ENCODE measurements at places on chromosomes 16 and 17.

GRCh38 chr16:885391-885790 is 84.9 kb upstream of the GNG13 start:
- no peak for DNase-seq

GRCh38 chr17:68021963-68022362 is 13.6 kb upstream of the KPNA2 start:
- DNase-seq = no peak

GRCh38 chr17:71085238-71086033 is 916.1 kb downstream of the KCNJ2 start:
- DNase-seq = no peak

GRCh38 chr17:27605409-27605808 is 25.6 kb upstream of the LGALS9 start:
- DNase-seq = no peak

DNA sequence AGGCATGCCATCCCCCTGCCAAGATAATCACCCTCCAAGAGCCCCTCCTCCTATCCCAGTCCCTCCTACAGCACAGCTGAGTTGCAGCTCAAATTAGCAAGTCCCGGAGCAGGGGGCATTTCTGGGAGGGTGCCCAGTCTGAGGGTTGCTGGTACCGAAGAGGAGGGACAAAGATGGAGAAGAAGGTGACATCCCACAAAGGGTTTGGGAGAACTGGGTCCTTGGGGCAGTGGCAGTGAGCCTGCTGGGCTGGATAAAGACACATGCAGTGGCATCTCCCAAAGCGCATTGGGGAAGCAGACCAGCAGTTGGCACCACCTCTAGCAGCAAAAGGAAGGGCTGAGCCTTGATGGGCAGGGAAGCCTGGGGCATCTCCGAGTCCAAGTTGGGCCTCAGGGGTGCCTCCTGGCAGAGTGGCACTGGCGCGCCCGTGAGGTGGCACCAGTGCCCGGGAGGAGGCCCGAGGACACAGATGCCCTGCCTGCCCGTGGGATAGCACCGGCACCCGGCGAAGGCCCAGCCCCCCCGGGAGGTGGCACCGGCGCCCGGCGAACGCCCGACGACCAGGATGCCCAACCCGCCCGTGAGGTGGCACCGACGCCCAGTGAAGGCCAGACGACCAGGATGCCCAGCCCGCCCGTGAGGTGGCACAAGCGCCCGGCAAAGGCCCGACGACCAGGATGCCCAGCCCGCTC is 622 bp downstream of the TOM1L2 start:
- peak; percentile 4 for DNase-seq

DNA sequence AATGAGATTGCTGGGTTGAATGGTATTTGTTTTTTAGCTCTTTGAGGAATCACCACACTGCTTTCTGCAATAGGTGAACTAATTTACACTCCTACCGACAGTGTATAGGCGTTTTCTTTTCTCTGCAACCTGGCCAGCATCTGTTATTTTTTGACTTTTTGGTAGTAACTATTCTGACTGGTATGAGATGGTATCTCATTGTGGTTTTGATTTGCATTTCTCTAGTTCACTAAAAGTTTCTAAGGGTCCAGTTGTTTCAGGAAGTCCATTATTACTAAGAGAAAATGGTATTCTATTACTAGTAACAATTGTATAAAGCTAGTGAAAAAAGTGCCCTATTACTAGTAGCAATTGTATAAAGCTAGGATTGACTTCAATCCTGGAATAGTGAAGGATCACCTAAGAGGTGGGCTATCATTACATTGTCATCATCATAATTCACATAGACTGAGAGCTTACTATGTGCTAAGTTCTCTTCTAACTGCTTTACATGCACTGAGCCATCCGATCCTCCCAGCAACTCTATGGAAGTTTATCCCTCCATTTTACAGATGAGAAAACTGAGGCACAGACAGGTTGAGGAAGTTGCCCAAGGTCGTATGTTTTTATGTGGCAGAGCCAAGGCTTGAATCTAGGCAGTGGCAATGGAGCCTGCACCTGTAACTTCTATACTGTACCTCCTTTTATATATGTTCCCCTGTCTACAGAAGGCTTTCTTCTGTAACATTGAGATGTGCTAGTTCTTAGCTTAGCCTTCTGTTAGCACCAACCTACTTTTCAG is 13.4 kb upstream of the SMIM36 start:
- no peak for DNase-seq

DNA sequence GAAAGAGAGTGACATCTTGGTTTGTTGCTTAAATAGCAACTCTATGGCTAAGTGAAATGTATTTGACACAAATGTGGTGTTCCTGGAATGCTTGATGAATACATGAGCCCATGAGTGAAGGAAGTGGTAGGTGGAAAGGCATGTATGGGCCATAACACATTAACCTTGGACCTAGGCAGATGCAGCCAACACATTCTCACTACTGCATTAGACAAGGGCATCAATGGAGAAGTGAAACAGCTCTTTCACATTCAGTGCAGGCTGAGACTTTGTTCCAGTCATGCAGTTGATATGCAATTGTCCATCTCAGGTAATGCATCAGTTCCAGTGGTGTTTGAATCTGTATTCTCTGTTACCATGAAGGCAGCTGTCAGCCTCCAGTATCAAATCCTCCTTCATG is 133.6 kb downstream of the HS3ST3B1 start:
- no peak for DNase-seq

DNA sequence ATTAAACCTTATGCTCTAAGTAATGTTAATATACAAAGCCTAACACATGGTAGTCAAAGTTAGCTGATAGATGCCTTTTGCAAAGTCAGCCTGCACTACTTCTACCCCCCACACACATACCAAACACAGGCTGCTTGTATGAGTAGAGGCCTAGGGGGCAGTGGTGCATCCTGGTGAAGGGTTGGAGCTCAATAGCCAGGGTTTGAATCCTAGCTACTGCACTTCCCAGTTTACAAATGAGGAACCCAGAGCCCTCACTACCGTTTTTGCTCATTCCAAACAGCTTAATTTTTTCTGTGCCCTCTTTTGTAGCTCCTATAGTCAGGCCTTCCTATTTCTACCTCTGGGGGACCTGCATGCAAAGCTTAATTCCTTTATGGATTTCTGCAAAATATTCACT is 18.9 kb upstream of the HYDIN start:
- DNase-seq = no peak

- DNase-seq = no peak
Observed at GRCh38 chr16:54443352-54443751, 156.8 kb upstream of the IRX3 start.

DNA sequence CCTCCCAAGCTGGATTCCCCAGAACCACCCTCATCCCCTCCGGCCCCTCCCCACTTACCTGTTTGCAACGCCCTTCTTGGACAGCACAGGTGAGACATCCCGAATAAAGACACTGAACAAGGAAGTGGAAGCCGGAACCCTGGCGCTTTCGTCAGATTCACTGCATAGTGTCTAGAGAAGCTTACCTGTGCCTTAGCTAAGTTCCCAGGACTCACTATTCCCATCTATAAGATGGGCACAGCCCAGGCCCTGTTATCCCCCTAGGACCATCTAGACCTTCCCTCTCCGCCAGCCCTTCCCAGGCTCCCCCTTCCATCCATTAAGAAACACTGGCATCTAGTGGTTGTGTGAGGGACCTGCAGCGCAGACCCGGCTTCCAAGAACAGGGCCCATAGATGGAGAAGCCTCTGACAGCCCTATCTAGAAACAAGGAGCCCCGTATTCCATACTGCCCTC is 26.9 kb upstream of the RPL38 start:
- peak; percentile 16 for DNase-seq

DNA sequence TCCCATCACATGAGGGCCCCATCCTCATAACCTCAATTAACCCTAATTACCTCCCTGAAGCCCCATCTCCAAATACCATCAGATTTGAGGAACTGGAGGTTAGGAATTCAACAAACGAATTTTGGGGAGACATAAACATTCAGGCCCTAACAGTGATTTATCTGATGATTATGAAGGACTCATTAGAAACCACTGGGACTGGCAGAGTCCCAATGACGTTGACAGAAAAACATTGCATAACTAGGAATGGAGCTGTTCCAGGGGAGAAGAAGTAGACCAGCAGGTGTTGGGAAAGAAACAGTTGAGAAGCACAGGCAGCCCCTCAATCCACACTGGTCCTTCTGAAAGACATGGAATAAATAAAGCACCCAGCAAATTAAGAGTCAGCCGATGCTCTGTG is 282.0 kb downstream of the MAP2K4 start:
- DNase-seq = no peak

GRCh38 chr17:10327640-10328039 is 45.2 kb downstream of the MYH13 start:
- DNase-seq = peak; percentile 31

DNA sequence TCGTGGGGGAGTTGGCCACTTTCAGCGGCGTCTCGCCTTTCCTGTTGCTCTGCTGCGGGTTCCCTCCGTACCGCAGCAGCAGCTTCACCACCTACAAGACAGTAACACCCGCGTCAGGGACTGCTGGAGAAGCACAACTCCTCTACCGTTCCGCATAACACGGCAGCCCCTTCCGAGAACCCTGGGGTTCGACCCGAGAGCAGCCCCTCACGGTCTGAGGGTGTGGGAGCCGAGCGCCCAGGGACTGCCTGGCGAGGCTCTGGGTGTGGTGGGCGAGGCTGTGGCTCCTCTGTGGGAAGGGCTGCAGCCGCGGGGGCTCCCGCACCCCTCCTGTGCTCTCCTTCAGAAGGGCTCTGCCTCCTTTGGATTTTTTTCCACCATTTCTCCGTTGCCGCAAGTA is 68.6 kb downstream of the ZNF778 start:
- no peak for DNase-seq

DNA sequence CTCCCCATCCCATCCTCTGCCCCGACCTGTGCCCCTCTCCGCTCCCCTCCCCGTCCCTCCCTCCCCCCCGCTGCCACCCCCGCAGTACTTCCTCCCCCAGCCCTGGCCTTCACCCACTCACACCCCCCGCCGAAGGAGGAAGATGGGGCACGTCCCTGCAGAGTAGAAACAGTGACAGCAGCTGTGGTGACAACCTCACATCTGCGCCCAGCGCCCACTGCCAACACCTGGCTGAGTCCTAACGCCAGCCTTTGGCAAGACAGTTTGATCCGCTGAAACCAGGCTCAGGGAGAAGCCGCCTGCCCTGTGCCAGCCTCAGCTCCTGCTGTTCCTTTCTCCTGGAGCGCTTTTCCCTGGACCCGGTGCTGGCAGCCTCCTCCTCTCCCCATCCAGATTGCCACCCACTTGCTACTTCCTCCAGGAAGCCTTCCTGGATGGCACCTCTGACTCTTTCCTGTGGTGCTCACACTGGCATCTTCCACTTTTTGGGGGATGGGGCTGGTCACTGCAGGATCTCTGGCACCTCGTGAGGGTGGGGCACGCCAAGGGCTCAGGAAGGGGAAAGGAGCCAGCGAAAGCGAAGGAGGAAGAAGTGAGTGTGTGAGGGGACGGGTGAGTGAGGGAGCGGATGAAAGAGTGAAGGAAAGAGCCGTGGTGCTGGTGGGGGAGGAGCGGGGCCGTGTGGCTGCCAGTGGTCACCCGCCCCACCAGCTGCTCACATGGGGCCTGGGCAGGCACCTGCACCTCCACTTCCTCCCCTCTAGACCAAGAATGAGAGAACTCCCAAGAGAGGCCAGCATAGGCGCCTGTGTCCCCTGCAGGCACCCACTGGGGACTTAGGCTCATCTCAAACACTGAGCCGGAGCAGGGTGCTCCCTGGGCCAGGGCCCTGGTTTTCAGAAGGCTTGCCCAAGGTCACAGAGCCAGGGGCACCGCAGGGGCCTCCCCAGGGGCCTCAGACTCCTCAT is 27.0 kb downstream of the ZFPM1 start:
- no peak for DNase-seq

DNA sequence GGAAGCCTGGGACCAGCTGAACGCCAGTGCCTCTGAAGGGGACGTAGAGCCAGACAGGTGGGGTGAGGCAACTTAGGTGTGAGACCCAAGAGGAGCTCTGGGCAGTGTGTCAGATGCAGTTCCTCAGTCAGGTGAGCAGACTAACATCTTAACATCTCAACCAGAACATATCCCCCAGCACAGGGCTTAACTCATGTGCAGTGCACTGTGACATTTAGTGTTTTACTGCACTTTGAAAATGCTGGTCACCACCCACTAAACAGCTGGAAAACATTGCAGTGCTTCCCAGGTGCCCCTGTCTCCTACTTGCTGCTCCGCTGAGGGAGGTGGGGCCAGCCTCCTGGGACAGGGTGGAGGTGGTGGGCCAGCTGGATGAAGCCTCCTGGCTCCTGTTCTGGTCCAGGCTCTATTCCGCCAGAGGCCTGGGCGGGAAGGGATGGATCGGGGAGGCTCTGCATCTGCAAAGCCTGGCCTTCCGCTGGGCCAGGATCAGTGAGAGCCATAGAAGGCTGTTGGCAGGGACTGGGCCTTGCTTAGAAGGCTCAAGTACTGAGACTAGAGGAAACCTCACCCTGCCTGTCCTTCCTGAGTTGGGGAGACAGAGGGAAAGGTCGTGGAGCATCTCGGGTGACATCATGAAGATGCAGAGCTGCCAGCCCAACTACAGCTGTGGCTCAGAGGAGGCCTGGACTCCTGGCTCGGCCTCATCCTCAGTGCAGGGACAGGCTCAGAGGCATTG is 7.9 kb upstream of the MRC2 start:
- DNase-seq = no peak

- no peak for DNase-seq
Observed at GRCh38 chr17:67026341-67026740, 18.0 kb upstream of the CACNG1 start.
